ENCODE measurements at places on chromosomes 2 and 18. TPM values are rescaled to one million over a fixed set of nuclear protein-coding genes. Genes with fewer than 3 reads are reported as not detected.

MOGAT1 gene
- 0.30 TPM for polyA plus RNA-seq

TUBA3E gene
- polyA plus RNA-seq: 0.05 TPM

GRCh38 chr2:135745545-135745944 is 3.9 kb downstream of the UBXN4 start:
- no peak for DNase-seq

DNA sequence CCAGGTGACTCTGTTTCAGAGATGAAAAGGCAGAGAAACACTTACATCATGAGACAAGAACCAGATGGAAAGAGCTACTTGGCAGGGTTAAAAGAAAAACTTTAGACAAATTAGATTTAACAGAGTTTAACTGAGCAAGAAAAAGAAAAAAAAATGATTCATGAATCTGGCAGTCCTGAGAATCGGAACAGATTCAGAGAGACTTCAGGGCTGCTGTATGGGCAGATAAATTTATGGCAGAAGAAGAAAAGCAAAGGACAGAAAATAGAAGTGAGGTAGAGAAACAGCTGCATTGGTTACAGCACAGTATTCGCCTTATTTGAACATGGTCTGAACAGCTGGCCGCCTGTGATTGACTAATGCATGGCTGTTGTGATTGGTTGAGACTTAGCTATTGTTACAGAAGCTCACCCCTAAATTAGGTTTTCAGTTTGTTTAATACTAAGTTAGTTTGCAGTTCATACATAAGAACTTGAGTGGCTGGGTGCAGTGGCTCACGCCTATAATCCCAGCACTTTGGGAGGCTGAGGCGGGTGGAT is 43.0 kb upstream of the RHOB start:
- no peak for DNase-seq

GRCh38 chr18:65544701-65545100 is 206.1 kb upstream of the CDH7 start:
- no peak for DNase-seq

Data from liver (tissue), 10 donors.